Cardiac ventricle fibroblast (primary cell): ENCODE measurements at places on chromosomes 7 and 10. TPM values are rescaled to one million over a fixed set of nuclear protein-coding genes. Genes with fewer than 3 reads are reported as not detected.

TRIM74 gene
- total RNA-seq, result not detected in 2 replicates

FAM221A gene
- 0.56 and 0.64 TPM in 2 replicates for total RNA-seq

C7orf57 gene
- total RNA-seq, result not detected in 2 replicates

AKR1B15 gene
- total RNA-seq, result not detected in 2 replicates

FOXI2 gene
- total RNA-seq, result not detected in 2 replicates

STEAP1B gene
- 1.1 and 1.8 TPM in 2 replicates for total RNA-seq

CHST15 gene
- 15.0 and 17.1 TPM in 2 replicates for total RNA-seq

DCLRE1A gene
- total RNA-seq, result 2.9 and 3.2 TPM in 2 replicates

PNLIPRP3 gene
- total RNA-seq, result not detected in 2 replicates

HMX3 gene
- total RNA-seq, result not detected in 2 replicates

GOLGA7B gene
- not detected in 2 replicates for total RNA-seq

AVPI1 gene
- 6.4 and 6.8 TPM in 2 replicates for total RNA-seq

PTN gene
- total RNA-seq, result 6.3 and 6.7 TPM in 2 replicates

OPALIN gene
- not detected in 2 replicates for total RNA-seq

NDUFA5 gene
- total RNA-seq, result 25.3 and 34.2 TPM in 2 replicates

NODAL gene
- total RNA-seq, result not detected in 2 replicates

ZNF722 gene
- not detected in 2 replicates for total RNA-seq

CYP2C19 gene
- total RNA-seq, result not detected in 2 replicates

DRGX gene
- total RNA-seq, result not detected in 2 replicates

C10orf53 gene
- total RNA-seq, result not detected in 2 replicates
